Bronchial epithelial cell (primary cell): ENCODE measurements at places on chromosomes 6 and 20.

- peak; percentile 59 for DNase-seq
These were observed 44.9 kb downstream of the SNAI1 start for GRCh38 chr20:50027611-50028105.

DNA sequence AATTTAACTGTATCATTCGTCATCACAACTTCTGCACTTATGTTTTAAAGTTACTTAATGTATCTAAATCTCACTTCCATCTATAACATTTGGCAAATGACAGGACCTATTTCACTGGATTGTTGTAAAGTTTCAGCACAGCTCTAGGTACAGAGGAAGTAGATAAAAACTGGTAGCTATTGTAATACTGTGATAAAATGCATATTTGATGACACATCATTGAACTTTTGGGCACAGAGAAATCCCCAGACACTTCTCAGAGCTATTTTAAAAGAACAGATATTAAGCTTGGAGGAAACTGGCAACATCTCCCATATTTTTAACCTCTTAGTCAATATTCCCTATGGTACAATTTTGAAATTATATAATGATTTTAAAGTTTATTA lies 138.7 kb downstream of the RFPL4B start:
- no peak for DNase-seq

- peak; percentile 35 for DNase-seq
These were observed 174.4 kb downstream of the OGFRL1 start for GRCh38 chr6:71463061-71463460.

DNA sequence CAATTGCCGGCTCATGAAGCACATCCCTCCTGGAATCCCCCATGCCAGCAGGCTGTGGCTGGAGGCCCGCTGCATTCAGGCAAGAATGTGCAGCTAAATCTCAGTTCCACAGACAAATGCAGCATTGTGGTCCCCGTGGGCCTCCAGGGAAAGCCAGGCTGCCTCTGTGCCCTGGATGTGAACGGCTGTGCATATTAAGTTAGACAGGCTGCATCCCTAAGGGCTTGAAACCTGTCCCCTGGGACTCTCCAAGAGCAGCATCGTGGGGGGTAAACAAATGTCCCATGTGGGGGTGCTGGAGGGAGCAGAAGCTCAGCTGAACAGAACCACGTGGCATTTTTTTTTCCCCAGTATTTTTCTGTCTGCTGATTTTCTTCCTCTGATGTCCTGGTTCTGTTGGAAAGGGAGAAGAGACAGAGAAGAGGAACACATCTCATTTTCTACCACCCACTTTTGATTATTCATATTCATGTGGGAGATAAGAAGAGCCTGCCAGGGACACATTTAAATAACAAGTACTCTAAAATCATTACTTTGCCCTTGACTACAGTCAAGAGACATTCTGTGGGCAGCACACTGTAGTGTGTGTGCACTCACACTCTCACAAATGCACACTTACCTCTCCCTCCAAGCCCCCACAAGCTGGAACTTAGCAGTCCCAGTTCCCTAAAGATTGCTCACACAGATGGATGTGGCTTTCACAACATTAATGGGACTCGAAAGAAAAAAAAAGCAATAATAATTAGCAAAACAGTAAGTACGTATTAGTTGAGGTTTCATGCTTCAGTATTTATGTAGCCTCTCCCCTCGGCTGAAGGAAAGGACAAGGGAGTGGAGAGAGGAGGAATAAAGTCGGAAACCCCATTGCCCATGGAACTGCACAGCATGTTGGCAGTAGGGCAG lies 16.9 kb downstream of the GFOD1 start:
- DNase-seq = no peak

- DNase-seq = no peak
These were observed 31.4 kb upstream of the AKAP7 start for GRCh38 chr6:131103901-131104300.
